Ovary (tissue), 10 donors: ENCODE measurements at places on chromosomes 4 and X. TPM values are rescaled to one million over a fixed set of nuclear protein-coding genes. Genes with fewer than 3 reads are reported as not detected.

GRCh38 chr4:54589586-54589985 is 68.2 kb upstream of the KIT start:
- no peak for DNase-seq

DNA sequence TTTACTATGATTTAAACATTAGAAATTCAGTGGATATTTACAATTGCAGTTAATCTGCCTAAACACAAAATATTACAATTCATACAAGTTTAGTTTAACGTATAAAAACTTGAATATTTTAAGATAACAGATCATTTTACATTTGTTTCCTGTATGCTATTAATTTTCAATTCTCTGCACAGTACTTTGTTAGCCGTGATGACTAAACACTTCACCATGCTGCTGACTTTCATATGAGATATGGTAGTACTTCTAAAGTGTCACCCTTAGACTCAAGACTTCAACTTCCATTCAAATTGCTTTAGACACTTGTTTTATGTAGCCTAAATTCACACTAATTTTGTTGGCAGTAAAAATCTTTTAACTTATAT is 1646.4 kb upstream of the ADGRL3 start:
- no peak for DNase-seq

AFM gene
- total RNA-seq: not detected

TIGD4 gene
- total RNA-seq: 0.59 TPM

DNA sequence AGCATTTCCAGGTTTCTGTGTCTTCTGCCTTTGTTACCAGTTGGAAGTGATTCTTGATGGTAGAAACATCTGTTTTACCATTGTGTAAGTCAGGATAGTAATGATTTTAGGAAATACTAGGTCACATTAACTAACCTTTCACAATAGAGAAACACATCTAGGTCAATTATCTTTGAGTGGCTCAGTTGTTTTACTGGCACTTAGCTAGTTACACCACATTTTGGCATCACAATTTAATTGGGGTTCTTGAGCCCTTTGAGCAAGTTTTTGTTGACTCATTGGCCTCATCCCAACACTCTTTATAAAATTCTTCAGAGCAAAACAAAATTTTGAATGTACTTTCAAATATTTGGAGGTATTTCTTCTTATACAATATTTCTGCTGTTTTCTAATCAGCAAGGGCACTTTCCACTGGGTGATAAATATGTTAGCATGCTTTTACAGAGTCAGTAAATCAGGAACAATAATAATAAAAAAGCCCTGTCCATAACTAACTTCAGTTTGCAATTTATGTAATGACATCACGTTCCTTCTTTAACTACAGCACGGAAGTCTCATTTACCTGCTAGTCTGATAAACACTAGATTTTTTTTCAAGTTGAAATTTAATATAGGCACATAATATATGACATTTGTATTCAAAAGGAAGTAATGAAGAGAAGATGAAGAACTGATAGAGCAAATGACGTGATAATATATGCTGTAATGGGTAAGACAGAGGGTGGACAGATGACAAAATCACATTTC is 64.8 kb upstream of the GK2 start:
- no peak for DNase-seq

GRCh38 chr4:115780835-115781234 is 667.4 kb upstream of the NDST4 start:
- DNase-seq: no peak

- no peak for DNase-seq
Observed at GRCh38 chr4:143253166-143253565, 68.4 kb downstream of the USP38 start.

TEX13C gene
- total RNA-seq: under 0.01 TPM

SLC2A9 gene
- total RNA-seq: 4.2 TPM

GRCh38 chr4:124686279-124686678 is 26.3 kb downstream of the ANKRD50 start:
- no peak for DNase-seq

DNA sequence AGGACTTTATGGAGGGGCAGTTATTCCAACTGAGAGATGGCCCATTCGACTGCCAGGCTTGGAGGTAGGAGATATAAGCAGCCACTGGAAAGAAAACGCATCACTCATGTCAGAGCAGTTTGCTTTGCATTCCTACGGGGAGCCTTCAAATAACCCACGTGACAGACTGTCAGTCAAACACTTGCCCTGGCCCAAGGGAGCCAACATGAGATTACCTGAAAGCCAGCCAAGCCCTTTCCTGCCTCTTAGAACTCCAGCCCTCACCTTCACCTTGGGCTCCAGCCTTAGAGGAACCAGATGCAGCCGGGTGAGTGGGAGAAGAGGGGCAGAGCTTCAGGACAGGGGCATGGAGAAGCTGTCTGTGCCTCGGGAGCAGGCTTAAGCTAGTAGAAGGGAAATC is 95.3 kb upstream of the CXCL13 start:
- no peak for DNase-seq

GRCh38 chrX:136802515-136802914 is 21.8 kb upstream of the ARHGEF6 start:
- no peak for DNase-seq

GRCh38 chrX:47302396-47302795 is 68.0 kb upstream of the ZNF157 start:
- DNase-seq: no peak
